ENCODE measurements at places on chromosomes 11 and 22. TPM values are rescaled to one million over a fixed set of nuclear protein-coding genes. Genes with fewer than 3 reads are reported as not detected.

- peak; percentile 33 for DNase-seq
Measured at GRCh38 chr11:35907648-35908431, 36.0 kb upstream of the LDLRAD3 start.

DNA sequence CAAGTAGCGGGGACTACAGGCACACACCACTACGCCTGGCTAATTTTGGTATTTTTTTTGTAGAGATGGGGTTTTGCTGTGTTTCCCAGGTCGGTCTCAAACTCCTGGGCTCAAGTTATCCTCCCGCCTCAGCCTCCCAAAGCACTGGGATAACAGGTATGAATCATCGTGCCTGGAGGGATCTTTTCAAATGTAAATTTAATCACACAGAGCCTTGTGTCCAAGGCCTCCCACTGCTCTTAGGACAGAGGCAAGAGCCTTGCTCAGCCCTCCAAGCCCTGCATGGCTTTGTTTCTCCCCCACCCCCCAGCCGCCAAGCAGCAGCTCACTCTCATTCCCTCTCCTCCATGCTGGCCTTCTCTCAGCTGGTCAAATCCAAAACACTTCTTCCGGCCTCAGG is 75.3 kb upstream of the CREB3L1 start:
- no peak for DNase-seq

GRCh38 chr11:30855383-30856006 is 269.3 kb upstream of the MPPED2 start:
- DNase-seq = peak; percentile 1

DNA sequence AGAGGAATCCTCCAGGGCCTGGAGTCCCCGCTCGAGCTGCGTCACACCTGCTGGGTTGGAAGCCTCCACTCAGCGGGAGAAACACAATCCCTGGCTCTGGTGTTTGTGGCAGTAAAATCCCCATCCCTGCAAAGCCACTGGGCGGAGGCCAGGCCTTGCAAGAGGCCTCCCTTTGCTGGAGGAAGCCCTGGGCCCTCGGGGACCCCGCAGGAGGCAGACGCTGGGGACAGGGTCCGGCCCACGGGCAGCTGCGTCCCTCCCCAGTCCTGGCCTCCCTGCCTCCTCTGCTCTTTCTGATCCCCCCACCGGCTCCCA is 194.7 kb downstream of the BRD1 start:
- no peak for DNase-seq

DNA sequence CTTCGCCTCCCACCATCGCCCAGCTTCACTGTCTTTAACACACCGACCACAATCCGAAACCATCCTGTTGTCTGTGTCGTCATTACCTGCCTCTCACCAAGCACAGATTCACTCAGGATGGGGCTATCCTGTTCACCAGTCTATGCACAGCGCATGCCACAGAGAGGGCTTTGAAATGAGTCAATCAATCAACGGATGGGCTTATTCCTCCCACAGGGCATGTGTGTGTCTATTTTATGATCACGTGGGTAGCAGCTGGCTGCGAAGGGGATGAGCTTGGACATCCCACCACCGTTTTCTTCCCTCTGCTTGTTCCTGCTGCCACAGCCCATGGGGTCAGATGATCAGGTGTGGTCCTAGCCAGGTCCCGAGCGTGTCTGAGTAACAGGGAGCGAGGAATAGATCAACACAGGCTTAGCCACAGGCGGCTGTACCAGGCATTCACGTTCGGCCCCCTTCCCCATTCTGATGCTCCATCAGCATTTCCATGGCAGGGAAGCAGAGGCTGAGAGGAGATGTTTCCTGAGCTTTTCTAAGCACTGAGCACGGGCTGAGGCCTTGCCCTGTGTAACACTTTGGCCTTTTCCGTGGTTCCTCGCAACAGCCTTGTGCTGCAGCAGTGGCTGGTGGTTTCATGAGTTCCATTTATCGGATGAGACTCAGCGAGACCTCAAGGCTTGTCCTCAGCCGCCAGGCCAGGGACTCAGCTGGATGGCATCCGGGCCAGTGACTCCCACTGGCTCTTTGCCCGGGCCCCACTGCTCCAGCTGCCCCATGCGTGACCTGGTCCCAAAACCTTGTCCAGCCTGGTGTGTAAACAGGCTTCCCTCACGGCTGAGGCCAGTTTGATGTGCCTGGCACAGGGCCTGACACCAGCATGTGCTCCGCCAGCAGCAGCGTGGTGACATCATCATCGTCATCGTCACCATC is 48.1 kb upstream of the FGF3 start:
- DNase-seq = no peak

- DNase-seq = no peak
Measured at GRCh38 chr11:85889676-85890579, 34.7 kb downstream of the CCDC83 start.

GRCh38 chr11:123765601-123766000 is 11.3 kb upstream of the OR6X1 start:
- no peak for DNase-seq

- no peak for DNase-seq
Measured at GRCh38 chr11:26519469-26519868, 52.6 kb downstream of the MUC15 start.

DNA sequence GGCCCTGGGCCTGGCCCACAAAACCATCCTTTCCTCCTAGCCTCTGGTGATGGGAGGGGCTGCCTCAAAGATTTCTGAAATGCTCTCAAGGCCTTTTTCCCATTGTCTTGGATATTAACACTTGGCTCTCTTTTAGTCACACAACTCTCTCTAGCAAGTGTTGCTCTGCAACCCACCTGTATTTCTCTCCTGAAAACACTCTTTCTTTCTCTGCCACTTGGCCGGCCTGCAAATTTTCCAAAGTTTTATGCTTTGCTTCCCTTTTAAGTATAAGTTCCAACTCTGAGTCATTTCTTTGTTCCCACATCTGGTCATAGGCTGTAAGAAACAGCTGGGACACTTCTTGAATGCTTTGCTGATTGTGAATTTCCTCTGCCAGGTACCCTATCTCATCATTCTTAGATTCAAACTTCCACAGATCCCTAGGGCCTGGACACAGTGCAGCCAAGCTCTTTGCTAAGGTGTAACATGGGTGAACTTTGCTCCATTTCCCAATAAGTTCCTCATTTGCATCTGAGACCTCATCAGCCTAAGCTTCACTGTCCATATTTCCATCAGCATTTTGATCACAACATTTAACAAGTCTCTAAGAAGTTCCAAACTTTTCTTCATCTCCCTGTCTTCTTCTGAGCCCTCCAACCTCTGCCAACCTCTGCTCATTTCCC is 93.8 kb downstream of the TRIM29 start:
- no peak for DNase-seq

- DNase-seq = no peak
Measured at GRCh38 chr11:75341612-75342011, 9.8 kb downstream of the ARRB1 start.

- no peak for DNase-seq
Measured at GRCh38 chr11:118126082-118126838, 26.4 kb downstream of the SCN4B start.

DNA sequence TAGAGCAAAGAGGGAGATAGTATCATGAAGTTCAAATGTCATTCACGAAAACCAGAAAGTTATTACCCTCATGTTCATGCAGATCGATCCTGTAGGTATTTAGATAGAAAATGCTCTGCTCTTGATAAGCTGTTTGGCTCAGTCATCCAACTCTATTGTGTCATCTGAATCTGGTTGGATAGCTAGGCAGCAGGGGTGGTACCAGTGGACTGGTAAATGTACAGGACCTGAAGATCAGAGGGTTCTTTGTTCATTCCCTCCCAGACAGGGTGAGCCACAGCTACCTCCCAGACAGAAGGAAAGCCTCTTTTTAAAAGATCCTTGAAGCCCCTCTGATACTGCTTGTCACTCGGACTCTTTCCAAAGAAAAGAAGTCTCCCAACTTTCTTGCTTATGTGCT is 29.8 kb upstream of the DRD2 start:
- no peak for DNase-seq

DNA sequence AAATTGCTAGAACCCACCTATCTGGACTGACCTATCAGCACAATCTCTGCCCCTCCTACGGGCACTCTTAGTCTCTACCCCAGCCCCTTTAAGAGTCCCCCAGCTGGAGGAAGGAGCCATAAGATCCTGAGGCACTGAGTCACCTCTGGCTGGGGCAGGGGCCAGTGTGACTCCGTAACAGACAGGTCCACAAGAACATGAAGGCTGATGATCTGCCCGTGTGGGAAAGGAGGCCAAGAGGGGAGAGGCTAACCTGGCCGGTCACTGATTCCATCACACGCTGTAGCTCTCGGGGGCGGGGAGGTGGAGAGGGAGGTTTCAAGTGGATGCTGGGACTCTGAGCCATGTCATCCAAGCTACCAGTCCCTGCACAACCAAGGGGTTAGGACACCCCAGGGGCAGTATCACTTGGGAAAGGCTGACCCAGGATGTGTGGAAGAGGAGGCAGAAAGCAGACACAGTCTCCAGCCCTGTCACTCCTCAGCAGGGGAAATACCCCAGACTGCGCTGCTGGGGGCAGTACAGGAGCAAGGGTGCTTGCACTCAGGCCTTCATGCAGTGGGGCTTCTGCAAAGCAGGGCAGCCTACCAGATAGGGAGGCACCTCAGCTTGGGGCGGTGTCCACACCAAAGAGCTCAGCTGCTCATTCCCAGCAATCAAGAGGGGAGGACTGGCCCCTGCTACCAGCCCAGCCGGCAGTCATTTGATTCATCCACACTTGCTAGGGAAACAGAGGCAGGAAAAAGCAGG is 22.3 kb downstream of the ARHGAP1 start:
- no peak for DNase-seq

- DNase-seq = no peak
Measured at GRCh38 chr11:121575250-121575962, 122.6 kb upstream of the SORL1-AS1 start.

- no peak for DNase-seq
Measured at GRCh38 chr11:17405232-17406005, 17.0 kb upstream of the KCNJ11 start.

DNA sequence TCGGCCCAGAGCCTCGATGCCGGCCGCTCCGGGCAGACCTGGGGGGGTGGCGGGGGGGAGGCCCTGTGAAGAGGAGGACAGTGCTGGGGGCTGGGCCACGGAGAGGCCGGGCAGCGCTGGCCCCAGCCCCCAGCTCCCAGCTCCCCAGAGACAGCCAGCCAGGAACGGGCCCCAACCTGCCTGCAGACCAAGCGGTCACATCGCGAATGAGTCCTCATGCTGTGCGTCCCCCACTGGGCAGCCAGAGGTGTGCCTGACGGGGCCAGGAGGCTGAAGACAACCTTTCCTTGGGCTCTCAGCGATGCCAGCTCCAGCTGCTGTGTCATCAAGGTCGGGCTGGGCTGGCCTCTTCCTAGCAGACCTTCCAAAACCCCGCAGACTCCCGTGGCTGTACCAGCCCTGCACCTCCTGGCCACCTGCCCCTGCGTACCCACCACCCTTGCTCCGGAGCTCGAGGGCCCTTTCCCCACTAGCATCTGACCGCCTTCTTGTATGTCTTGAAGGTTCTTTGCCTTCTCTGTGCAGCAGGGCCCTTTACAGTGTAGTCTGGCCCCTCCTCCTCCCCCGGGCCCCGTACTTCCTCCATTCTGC is 88.4 kb downstream of the CDKN1C start:
- DNase-seq = no peak

GRCh38 chr11:113663567-113663966 is 42.5 kb downstream of the TMPRSS5 start:
- DNase-seq = no peak

DNA sequence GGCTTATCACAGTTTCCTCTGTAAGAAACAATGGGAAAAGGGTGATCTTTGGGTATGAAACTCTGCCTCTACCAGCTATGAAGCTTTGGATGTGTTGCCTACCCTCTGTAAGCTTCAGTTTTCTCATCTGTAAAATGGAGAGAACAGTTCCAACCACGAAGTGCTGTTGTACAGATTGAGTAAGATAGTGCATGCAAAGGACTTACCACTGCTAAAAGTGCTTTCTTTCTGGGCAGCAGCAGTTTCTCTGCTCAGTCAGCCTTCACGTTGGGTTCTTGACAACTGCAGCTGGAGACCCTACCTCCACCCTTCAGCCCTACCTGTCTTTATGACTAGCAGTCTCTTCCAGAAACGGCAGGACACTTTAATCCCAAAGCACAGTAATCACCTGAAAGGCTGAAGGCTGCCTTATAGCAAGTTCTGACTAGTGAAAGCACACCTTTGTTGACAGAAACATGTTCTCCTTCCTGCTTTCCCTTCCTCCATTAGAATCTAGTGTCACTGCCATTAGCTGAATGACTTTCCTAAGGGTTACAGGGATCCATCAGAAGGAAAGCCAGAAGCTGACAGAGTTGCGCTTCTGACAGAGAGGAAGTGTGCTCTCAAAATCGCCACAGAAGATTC is 91.4 kb downstream of the RPL27A start:
- no peak for DNase-seq

Gene P2RX6
- total RNA-seq = 0.46 TPM

Gene JHY
- total RNA-seq = 10.1 TPM

Gene GAS2
- 0.87 TPM for total RNA-seq

Gene LRRN4CL
- 0.13 TPM for total RNA-seq

Gene OR52A1
- not detected for total RNA-seq

Gene MAPK8IP1
- 12.7 TPM for total RNA-seq

Gene TMEM121B
- total RNA-seq = 0.44 TPM

Gene KRTAP5-1
- not detected for total RNA-seq

Measured in Panc1 (cell line).